ENCODE measurements at places on chromosomes 2 and 18.

DNA sequence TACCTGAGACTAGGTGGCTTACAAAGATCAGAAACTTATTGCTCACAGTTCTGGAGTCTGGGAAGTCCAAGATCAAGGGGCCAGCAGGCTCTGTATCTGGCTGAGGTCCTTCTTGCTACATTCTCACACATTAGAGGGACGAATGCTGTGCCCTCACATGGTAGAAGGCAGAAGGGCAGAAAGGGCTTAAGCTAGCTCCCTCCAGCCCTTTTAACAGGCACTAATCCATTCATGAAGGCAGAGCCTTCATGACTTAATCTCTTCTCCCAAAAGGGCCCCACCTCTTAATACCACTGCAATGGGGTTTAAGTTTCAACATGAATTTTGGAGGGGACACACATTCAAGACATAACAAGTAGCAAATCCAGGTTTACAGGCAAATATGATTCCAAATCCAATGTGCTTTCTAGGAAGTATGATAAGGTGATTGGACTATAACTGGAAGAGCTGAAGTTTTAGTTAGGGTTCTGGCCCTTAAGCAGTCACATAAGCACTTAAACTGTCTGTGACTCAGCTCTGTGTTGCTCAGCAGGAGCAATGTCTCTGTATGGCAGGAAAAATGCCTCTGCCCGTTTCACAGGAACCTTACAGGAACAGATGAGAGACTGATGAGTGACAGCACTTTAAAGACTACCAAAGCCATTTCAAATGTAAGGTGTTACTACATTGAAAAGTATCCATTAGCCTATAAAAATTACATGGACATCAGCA, 119.6 kb upstream of the PTPRM start:
- no peak for DNase-seq

GRCh38 chr2:212994976-212995375, 156.4 kb downstream of the IKZF2 start:
- no peak for DNase-seq

DNA sequence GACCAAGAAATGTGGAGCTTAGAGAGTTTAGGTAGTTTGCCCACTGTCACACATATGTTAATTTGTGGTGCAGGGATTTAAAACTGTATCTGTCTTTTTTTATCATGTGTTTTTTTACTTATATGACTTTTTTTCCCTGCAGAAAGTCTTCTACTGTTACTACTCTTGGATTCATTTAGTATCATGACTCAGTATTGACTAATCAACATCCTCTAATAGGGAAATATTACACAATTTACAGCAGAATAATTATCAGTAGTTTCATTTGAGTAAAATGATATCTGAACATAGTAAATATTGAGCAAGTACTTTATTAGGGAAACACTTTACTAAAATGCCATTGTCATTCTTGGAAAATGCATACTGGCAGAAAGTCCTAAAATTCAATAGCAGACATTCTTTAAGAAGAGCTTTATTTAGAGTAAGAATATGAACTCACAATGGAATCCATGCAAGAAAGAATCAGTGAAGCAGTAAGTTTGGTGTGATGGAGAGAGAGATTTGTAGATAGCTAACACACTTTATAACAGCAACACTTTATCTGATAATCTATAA, 425.9 kb upstream of the SLC8A1 start:
- DNase-seq: no peak

GRCh38 chr2:227462972-227463931, 8.7 kb upstream of the AGFG1 start:
- no peak for DNase-seq

GRCh38 chr18:61998957-61999356, 106.2 kb upstream of the RNF152 start:
- peak; percentile 81 for DNase-seq

DNA sequence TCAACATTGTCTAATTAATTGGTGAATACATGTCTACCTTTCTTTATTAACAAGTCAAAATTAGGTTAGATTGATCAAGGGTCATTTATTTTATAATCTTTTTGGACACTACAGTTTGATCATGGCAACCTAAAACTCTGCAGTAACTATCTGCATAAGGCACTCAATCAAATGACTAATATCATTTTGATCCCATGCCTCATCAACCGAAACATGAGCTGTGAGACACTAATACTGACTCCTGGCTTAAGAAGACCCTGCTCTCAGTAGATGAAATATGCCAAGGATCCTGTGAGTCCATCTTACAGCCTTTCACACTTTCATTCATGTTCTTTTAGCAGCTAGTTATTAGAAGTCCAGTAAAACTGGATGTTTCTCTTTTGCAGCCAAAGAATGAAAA, 169.4 kb upstream of the CAVIN2 start:
- DNase-seq: no peak

DNA sequence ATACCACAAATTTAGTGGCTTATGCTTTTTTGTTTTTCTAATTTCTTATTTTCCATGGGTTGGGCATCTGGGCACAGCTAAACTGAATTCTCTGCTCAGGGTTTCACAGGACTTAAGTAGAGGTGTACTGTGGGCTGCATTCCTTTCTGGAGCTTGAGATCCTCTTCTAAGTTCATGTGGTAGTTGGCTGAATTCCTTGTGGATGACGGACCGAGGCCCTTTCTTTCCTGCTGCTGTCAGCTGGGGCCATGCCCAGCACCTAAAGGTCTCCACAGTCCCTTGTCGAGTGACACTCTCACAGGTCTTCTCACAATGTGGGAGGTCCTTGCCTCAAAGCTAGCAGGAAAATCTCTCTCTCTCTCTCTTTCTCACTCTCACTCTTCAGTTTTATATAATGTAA, 433.5 kb upstream of the LRATD1 start:
- DNase-seq: no peak

DNA sequence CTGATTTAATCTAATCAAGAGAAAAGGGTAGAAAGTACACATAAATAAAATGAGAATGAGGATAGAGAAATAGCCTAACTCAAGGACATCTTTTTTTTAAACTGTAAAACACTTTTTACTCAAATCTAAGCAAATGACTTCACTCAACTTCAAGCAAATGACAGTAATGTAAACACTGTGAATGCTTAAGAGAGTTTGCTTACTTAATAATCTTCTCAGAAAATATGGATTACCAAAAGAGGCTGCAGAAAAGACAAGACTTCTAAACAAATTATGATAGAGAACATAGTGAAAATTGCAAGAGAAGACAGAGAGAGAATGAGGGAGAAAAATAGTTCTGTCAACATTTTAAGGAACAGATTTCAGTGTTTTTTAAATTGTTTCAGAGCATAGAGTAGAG, 52.5 kb downstream of the FAM124B start:
- DNase-seq: no peak

DNA sequence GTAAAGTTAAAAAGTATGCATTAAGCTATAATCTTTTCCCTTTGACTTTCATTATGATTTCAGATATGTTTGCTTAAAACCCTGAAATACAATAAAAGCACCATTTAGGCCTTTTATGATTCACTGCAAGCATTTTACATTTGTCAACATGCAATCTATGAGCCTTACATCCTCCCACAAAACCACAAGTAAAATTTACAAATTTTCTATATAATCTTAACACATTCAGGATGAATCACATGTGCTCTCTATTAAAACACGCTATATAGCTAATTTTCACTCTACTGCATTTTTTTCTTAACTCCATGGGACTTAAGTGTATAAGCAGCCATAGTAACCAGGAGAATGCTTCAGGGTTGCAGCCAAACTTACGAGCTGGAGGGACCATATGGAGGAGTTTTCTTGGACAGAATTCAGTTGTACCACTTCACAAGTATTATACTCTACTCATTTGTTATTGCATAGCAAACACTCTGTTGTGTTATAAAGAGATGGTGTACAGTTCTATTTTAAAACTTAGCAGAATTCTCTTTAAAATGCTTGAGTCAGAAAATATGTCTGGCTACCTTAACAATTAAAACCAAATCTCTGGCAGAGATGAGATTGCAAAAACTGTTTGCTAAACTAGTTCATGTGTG, 293.2 kb downstream of the ALK start:
- DNase-seq: no peak

DNA sequence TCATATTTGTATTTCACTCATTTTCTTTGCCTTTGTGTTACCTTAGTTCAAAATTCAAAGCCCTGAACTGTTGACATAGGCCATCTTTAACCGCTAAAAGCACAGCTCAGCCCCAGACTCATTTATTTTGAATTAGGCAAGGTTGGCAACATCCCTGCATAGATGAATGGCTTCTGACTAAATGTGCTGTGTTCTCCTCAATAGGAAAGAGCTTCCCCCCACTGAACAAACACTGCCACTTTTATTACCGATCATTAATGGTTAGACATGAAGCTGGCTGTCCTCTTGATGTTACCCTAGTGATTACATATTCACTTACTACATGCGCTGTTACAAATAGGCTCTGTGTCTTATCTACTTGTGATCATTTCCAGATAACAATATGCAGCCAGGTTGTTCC, 170.7 kb downstream of the ADCYAP1 start:
- DNase-seq: no peak

DNA sequence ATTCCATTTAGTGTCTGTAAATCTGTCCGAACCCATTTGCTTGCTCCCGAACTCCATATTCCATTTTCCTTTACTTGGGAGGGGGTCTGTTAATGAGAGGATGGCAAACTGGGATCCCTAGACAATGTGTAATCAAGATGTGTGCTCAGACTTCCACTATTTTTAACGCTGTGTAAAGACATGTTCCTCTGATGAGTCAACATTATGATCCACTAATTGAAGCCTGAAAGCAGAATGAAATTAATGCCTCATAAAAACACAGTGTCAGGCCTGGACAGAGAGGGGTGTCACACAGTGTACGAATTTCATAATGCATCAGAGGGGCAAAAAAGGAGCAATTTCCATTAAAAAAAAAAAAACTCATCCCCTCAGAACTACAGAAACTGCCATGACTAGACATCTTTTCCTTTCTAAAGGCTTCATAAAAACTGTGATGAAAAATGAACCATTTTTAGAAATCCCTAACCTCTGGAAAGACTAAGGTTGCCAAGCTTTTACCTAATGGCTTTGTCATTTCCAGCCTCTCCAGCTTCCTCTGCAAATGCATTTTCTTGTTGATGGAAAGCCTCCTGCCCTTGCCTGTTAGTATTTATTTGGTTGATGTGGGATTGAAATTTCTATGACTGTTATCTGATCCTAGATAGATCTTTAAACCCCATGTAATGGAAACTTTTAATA, 209.2 kb upstream of the DCC start:
- DNase-seq: no peak

DNA sequence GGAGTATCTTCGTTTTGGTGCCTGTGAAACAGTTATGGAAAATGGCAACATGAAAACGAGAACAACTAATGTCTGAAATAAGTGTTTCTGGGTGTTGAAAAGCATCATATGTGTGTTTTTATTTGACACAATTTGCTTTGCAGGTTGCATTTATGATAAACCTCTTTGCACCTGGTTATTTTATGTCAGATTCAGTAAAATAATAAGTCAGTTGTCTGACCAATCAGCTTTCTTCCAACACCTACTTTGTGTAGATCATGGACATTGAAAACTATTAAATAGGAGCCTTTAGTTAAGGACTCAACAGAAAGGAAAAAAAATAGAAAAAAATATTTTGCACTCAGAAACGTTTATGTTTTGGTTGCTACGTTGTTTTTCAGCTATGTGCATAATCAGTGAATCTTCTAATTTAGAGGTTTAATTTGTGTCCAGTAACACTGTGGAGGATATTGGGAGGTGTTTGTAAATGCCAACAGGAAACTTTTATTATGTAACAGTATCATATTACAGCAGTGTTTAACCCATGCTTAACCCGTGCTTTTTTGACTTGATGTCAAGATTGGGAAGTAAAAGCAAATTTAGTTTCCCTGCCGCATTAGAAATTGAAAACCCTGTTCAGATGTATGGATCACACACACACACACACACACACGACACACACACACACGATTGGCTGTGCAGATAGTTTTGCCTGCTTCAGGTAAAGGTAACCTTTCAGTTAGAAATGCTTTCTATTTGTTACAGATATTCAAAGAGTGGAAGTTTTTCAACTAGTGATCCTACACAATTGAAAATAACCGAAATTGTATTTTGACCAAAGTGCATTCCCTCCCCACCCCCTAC, 2.6 kb downstream of the PKP4 start:
- DNase-seq: no peak

- DNase-seq: no peak
Measured at GRCh38 chr18:37242826-37243560, 322.6 kb downstream of the CELF4 start.

DNA sequence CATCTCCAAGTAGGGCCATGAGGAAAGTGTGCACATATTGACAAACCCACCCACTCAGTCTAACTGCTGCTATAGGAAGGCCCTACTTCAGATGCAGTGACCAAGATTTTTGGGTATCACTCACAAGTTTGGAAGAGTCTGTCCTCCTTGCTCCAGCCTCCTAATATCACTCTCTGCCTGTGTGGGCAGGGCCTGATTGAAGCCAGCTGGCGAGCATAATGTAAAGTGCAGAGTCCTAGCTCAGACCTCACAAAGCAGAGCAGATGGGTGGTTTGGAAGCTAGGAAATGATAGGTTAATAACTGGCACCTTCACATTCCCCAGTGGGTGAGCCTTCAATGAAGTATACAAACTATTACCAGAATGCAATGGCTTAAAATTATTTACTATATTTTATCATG, 11.2 kb upstream of the SULT1C3 start:
- DNase-seq: no peak

DNA sequence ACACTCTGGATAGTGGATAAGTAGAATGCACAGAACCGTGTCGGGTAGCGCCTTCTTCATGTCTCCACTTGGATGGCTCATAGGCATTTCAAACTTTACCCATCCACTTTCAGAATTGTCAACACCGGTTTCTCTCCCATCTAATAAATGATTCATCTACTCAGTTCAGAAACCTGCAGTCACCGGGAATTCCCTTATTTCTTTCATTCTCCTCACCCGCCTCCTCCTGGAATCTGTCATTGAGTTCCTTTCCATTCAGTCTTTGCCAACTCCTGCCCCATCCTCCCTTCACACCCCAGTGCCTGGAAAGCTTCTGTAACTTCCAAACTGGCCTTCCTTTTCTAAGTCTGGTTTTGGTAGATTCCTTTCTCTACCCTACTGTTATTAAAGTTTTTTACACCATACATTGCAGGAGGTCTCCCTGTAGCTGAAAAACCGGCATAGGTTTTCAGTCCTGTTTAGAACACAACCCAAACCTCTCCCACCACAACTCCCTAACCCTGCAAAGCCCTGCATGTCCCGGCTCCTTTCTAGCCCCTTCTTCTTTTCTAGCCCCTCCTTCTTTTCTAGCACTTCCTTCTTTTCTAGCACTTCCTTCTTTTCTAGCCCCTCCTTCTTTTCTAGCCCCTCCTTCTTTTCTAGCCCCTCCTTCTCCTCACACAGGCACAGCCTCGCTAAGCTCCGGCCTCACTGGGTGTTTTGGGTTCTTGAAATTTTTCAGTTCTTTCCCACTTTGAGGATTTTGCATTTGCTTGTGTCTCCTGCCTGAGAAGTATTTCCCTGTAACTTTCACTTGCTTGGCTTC, 133.9 kb upstream of the KLHL14 start:
- no peak for DNase-seq
